ENCODE measurements at places on chromosomes 3 and 15. TPM values are rescaled to one million over a fixed set of nuclear protein-coding genes. Genes with fewer than 3 reads are reported as not detected.

Gene SLMAP
- total RNA-seq = 32.7 TPM

Gene RGMA
- total RNA-seq = not detected

Gene ACAA1
- total RNA-seq = 36.7 TPM

Gene CFAP100
- total RNA-seq = not detected

Gene STARD5
- 2.1 TPM for total RNA-seq

Gene TLR9
- total RNA-seq = not detected

Gene RYR3
- not detected for total RNA-seq

Gene CKMT1B
- not detected for total RNA-seq

Gene BMF
- 5.4 TPM for total RNA-seq

Gene TMF1
- total RNA-seq = 30.0 TPM

Gene CTXN2
- total RNA-seq = not detected

Gene DUOX1
- not detected for total RNA-seq

Gene OR5K2
- total RNA-seq = not detected

Gene CELSR3
- total RNA-seq = 0.22 TPM

Gene CHRNB4
- total RNA-seq = not detected

Gene IFT80
- total RNA-seq = 30.1 TPM

Gene SAMMSON
- not detected for total RNA-seq

Gene ZSCAN2
- total RNA-seq = 19.9 TPM

Gene P2RY1
- 1.1 TPM for total RNA-seq

Gene FBXO40
- not detected for total RNA-seq

Gene CHRNA3
- total RNA-seq = not detected

Gene NT5DC2
- total RNA-seq = 22.3 TPM

Gene STRA6
- total RNA-seq = not detected

Gene RBPMS2
- 0.09 TPM for total RNA-seq

Gene OSTN
- not detected for total RNA-seq

Gene EFCAB12
- total RNA-seq = under 0.01 TPM

Gene REC114
- total RNA-seq = not detected

Gene DYNLT2B
- 7.7 TPM for total RNA-seq

Gene DAPK2
- total RNA-seq = 4.7 TPM

Gene ITGA11
- 13.9 TPM for total RNA-seq

Gene LMCD1
- 38.9 TPM for total RNA-seq

Gene MESP1
- 0.09 TPM for total RNA-seq

Gene CCDC13
- total RNA-seq = 0.22 TPM

Gene GPR149
- total RNA-seq = not detected

Gene HDC
- not detected for total RNA-seq

Gene SETD2
- total RNA-seq = 34.3 TPM

Gene ADGRG7
- total RNA-seq = not detected

Gene STAB1
- total RNA-seq = 199 TPM

Gene SLCO2A1
- 6.7 TPM for total RNA-seq

Gene DCUN1D1
- 35.0 TPM for total RNA-seq

Gene GPR27
- not detected for total RNA-seq

Gene CACNA2D3
- not detected for total RNA-seq

Gene CHL1
- total RNA-seq = not detected

Gene MFAP1
- 18.3 TPM for total RNA-seq

Gene MKRN3
- 0.65 TPM for total RNA-seq

Gene CCDC39
- not detected for total RNA-seq

Gene SCN5A
- total RNA-seq = 9.8 TPM

Gene SERINC4
- total RNA-seq = not detected

Gene PIERCE2
- total RNA-seq = 0.76 TPM
